Liver (tissue), 10 donors: ENCODE measurements at places on chromosomes 5 and 9. TPM values are rescaled to one million over a fixed set of nuclear protein-coding genes. Genes with fewer than 3 reads are reported as not detected.

Gene TCF7
- polyA plus RNA-seq = 2.7 TPM

Gene CTXN3
- not detected for polyA plus RNA-seq

Gene RAPGEF6
- polyA plus RNA-seq = 2.4 TPM

Gene IGFBPL1
- not detected for polyA plus RNA-seq

Gene EQTN
- polyA plus RNA-seq = not detected

Gene HTR4
- 0.20 TPM for polyA plus RNA-seq

Gene DAB2IP
- 2.3 TPM for polyA plus RNA-seq

Gene MLANA
- 0.29 TPM for polyA plus RNA-seq

Gene SPINK13
- polyA plus RNA-seq = not detected

Gene SLC4A9
- polyA plus RNA-seq = not detected

Gene PCDHA9
- not detected for polyA plus RNA-seq

Gene PCDHB3
- 0.09 TPM for polyA plus RNA-seq

Gene PCDHA10
- polyA plus RNA-seq = 0.01 TPM

Gene PAM
- polyA plus RNA-seq = 12.2 TPM

Gene LCN9
- not detected for polyA plus RNA-seq

Gene ROPN1L
- 0.25 TPM for polyA plus RNA-seq

Gene OR13C3
- not detected for polyA plus RNA-seq
